ENCODE measurements at places on chromosomes 11 and 22. TPM values are rescaled to one million over a fixed set of nuclear protein-coding genes. Genes with fewer than 3 reads are reported as not detected.

- no peak for DNase-seq
Measured at GRCh38 chr11:32891657-32892354, 805 bp upstream of the QSER1 start.

MMP10 gene
- 1.2 TPM for total RNA-seq

- no peak for DNase-seq
Measured at GRCh38 chr22:26597480-26597879, 7.5 kb upstream of the TPST2 start.

DNA sequence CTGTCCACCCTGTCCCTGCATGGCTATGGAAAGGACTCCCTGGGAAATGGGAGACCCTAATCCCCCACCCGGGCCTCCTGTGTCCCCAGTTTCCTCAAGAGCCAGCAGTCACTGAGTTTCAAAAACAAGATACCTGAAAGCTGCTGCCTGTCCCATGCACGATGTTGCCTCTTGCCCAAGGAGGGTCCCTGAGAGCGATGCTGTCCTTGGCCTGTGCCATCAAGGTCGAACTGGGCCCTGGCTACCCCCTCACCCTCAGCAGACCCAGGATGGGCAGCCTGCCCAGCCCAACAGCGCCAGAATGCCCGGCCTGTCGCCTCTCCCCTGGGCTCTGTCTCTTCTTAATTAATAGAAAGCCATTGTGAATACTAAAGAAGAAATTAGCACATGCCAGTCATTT, 104.5 kb upstream of the LMO1 start:
- no peak for DNase-seq

GDPD4 gene
- not detected for total RNA-seq

DNA sequence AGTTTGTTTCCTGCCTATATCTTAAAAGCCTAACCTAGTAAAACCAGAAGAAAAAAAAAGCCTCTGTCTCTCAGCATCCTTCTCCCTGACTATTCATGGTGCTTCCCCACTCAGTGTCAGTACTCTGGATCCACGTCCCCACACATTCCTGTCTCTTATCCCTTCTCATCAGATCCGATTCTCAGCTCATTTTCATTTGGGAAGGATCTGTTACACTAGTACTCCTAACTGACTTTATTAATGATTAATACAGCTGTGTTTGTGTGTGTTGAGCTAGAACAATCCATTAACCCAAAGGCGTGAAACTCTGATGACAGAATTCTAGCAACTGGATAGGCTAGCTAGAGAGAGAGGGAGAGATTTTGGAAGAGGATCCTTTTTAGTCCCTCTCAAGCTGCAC, 1.5 kb downstream of the PRRG4 start:
- DNase-seq, result no peak

DNA sequence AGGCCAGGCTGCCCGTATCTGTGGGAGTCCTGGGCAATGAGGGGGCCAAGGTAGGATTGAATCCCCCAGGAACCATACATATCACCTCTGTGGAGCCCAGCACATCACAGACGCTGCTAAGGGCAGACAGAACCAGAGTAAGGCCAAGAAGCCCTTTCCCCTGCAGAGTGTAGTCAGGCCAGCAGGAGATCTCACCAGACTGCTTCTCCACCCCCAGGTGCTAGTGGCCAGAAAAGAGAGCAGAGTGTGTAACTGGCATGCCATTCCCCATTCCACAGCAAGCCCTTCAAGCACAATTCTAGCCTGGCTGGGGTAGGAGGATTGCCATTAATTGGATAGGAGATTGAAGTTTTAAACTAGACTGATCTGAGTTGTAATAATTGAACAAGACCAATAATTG, 28.0 kb upstream of the FCHSD2 start:
- no peak for DNase-seq

CD248 gene
- total RNA-seq, result 50.9 TPM

DNA sequence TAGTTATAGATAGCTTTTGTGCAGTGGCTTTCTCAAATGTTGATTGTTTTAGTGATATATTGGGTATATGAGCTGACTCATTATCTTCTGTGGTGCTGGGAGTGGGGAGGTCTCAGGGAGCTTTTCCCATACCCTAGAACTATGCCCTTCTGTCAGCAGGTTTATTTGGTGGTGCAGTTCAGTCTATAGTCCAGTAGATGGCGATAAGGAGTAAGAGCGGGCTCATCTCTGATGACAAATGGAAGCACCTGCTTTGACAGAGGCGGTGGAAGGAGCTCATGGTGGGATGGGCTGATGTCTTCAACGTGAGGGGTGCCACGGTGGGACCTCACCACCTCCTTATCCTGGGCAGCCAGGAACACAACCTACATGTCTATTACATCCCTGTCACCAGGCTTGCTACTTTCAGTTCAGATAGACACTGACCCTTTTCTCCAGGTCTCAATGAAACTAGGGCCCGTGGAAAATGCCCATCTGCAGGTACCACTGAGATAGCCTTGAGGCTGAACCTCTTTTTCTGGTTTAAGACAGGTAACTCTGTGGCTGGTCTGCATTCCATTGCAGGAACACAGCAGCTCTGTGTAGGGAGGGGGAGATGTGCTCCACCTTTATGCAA, 13.0 kb upstream of the OR6A2 start:
- peak; percentile 7 for DNase-seq

YPEL1 gene
- 0.82 TPM for total RNA-seq

DNA sequence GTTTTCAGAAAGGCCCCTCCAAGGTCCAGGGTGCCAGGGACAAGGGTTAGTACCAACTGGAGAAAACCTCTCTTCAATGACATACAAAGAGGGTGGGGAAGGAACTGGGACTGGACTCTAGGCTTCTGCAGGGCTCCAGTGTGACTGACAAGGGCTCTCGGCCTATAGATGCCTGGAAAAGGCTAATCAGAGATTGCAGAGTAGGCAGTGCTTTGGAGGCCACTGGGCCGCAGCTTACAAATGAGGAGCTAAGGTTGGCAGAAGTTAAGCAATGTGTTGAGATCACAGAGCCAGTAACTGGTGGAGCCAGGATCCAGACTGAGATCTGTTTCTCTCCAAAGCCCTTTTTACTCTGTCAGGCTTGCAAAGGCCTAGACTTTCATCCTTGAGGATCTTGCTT, 7.4 kb upstream of the DGKZ start:
- DNase-seq, result no peak
